Stimulated activated CD4-positive, alpha-beta T cell treated with anti-CD3 and anti-CD28 coated beads, Interleukin-12 subunit alpha, Interleukin-12 subunit beta, amount 100 ng/mL, for 4 hours (primary cell): ENCODE measurements at places on chromosomes 11 and 22.

DNA sequence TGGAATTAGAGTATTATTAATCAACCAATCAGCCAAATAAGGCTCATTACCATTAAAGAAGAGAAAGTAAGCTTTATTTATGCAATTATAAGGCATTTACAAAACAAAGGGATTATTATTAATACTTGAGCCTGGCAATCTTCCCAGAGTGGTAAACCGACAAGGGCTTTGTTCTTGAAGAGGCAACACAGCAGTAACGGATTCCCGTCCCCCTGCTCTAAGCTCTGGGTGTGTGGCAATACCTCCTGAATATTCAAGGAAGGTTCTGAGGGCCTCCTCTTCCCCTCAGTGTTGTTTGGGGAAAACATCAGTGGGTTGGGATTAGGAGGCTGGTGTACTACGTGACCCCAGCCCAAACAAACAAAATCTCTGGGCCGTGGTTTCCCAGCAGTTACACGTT, 176.5 kb downstream of the TENM4 start:
- DNase-seq: no peak

- peak; percentile 63 for DNase-seq
These were observed 1.6 kb downstream of the CCND1 start for GRCh38 chr11:69642549-69642912.

GRCh38 chr11:133809569-133810491, 35.5 kb downstream of the SPATA19 start:
- DNase-seq: no peak

GRCh38 chr11:135027461-135027860, 615.4 kb upstream of the B3GAT1 start:
- no peak for DNase-seq

- no peak for DNase-seq
These were observed 84.5 kb upstream of the SUSD2 start for GRCh38 chr22:24096758-24097115.

GRCh38 chr11:87193756-87194470, 156.2 kb downstream of the TMEM135 start:
- no peak for DNase-seq

DNA sequence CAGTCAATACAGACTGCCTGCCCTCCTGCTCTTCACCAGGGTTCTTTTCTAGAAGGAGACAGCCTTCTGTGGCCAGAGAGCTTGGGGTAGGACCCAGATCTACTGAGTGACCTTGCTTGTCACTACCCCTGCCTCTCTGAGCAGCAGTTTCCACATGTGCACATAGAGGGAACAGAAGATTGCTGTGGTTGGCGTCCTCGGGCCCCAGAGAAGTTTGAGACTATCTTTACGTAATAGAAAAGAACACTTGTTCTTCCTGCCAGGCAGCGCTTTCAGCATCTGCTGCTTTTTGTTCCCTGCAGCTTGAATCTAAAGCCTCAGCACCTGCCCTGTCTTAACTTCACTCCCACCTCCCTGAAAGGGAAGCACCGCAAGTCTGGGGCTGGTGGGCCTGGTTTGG, 1.9 kb upstream of the FKBP2 start:
- no peak for DNase-seq

DNA sequence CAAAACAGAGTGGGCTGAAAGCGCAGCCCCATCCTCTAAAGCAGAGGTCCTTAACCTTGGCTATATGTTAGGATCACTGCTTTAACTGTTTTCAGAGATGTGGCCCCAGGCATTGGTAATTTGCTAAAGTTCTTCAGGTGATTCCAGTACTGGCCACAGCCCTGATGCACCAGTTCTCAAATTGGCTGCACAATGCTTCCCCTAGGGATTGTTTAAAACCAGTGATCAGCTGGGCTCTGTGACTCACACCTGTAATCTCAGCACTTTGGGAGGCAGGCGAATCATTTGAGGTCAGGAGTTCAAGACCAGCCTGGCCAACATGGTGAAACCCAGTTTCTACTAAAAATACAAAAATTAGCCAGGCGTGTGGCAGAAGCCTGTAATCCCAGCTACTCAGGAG, 8.4 kb upstream of the IRAG1 start:
- no peak for DNase-seq

GRCh38 chr11:64455456-64456261, 96.7 kb downstream of the RPS6KA4 start:
- DNase-seq: no peak

- no peak for DNase-seq
These were observed 406.9 kb downstream of the CTTN start for GRCh38 chr11:70805243-70805642.

GRCh38 chr11:65778901-65779668, 1.7 kb downstream of the AP5B1 start:
- no peak for DNase-seq

- no peak for DNase-seq
These were observed 10.8 kb downstream of the BLID start for GRCh38 chr11:122105044-122105758.

DNA sequence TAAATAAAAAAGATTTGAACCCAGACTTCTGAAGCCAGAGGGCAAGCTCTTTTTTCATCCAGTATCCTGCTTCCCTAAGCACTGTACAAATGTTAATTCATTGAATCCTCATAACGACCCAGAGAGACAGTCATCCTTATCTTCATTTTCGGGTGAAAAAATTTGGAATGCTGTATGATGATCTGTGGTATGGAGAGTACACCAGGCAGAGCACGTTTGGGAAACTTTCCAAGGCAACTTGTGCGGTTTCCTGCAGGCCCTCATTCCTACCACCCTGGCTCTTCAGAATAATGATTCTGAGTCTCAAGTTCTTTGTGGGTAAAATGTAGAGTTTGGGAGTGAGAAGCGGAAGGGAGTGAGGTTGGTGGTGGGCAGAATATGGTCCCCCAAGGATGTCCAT, 177.9 kb upstream of the CADM1 start:
- no peak for DNase-seq

DNA sequence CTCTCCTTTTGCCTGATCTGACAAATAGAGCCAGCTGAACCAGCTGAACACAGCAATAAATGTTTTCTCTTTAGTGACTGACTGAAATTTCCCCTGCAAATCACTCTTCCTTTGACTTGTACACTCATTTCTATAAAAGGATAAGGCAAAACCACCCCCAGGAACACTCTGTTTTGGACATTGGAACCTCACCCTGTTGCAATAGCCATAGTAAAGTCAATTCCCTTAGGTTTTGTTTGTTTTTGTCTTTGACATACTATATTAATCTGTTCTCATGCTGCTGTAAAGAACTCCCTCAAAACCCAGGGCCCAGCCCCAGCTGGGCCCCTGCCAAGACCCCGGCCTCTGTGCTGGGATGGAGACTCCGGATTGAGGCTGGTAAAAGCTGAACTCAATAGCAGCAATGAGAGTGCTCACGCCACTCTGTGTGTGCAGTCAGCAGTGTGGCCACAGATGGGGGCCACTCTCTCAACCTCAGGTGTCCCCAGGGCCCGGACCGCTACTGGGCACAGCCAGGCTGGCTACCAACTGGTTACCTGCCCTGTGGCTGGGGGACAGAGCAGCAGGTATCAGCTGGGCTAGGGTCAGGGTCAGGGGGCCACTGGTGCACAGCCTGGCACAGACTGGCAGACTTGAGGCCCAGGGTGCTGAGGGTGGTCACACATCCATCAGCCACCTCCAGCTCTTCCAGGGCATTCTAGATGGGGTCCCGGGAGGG, 597.4 kb downstream of the LUZP2 start:
- DNase-seq: no peak

GRCh38 chr11:130831506-130831905, 84.8 kb downstream of the SNX19 start:
- no peak for DNase-seq
